ENCODE measurements at places on chromosomes 3 and 15.
A peak's percentile ranks its signal among the peaks of the same experiment; 100 is the strongest.

GRCh38 chr15:77004189-77004588, 9.3 kb downstream of the PSTPIP1 start:
- peak; percentile 16 for DNase-seq

DNA sequence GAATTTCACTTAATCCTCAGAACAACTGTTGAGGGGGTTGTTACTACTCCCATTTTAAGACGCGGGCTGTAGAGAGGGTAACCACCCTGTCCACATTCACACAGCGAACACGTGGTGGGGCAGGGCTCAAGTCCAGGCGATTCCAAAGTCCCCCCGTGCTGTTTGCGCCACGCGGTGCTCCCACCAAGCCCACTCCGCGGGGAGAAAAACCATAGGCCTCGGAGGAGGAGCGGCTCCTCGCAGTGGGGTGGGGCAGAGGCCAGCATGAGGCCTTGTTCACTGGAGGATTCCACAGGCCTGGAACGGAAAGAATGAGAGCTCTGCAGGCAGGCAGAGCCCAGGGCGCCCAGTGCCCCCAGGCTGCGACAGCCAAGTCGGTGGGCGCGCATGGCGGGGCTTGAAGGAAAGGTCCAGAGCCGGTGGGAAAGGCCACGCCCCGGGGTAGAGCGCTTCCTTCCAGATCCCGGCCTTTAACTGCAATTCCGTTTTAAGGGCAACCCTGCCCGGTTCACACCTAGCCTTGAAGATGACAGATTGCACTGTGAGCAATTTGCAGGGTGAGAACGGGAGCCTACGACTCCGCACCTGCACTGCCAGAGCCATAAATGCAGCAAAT, 161.8 kb upstream of the TBL1XR1 start:
- no peak for DNase-seq

DNA sequence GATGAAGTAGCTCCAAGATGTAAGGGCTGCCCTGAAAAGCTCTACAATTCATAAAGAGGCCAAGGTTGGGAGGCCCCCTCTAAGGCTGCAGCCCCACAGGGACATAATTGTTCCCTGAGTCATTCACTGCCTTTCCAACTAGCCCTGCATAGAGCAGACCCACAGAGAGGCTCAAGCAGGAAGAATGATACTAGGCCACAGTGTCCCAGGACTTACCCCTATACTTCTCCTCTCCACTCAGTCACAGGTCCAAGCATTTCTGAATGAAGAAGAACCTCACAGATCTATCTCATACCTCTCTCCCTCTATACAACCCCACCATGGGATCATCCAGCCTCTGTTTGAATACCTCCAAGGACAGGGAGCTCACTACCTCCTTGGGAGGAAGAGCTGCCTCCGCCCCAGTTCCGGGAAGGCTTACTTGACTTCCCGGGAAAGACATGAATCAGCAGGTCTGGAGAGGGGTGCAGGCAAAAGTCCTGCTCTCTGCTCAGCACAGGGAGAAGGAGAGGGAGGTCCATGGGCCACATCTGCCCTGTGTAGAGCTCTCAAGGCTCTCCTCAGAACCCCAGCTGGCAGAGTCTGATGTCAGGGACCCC, 6.9 kb upstream of the SKIC8 start:
- peak; percentile 71 for DNase-seq

DNA sequence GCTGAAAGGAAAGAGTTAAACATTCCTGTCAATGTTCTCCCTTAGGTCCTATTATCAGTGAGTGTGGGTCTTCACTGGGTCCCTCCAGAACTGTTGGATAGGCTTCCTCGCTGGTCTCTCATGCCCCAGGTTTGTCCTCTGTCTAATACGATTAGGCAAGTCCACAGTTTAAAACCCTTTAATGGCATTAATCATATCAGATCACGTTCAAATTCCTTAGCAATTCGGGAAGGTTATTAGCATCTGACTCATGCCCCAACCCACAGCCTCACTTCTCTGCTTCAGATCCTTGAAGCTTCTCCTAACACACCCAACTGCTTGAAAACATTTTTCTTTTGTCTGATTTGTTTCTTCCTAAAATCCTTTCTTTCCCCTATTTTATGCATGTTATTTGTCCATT, 224.3 kb upstream of the ATP10A start:
- DNase-seq: peak; percentile 75

DNA sequence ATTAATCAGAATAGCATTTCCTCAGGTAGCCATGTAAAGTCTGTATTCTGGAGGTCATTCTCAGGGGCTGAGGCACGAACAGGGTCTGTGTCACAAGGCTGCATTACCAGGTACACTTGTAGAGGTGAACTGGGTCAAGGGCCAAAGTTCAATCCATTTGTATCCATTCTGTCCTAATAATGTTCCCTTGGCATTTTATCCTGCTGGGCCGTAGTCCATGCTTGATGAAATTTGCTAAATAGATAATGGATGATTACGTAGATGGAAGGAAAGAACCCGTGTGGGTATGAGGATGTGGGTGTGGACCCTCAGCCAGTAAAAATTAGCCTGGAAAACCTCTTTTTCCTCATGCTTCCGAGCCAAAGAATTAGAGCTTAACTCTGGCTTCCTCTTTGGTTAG, 785.9 kb downstream of the GRM7 start:
- no peak for DNase-seq

DNA sequence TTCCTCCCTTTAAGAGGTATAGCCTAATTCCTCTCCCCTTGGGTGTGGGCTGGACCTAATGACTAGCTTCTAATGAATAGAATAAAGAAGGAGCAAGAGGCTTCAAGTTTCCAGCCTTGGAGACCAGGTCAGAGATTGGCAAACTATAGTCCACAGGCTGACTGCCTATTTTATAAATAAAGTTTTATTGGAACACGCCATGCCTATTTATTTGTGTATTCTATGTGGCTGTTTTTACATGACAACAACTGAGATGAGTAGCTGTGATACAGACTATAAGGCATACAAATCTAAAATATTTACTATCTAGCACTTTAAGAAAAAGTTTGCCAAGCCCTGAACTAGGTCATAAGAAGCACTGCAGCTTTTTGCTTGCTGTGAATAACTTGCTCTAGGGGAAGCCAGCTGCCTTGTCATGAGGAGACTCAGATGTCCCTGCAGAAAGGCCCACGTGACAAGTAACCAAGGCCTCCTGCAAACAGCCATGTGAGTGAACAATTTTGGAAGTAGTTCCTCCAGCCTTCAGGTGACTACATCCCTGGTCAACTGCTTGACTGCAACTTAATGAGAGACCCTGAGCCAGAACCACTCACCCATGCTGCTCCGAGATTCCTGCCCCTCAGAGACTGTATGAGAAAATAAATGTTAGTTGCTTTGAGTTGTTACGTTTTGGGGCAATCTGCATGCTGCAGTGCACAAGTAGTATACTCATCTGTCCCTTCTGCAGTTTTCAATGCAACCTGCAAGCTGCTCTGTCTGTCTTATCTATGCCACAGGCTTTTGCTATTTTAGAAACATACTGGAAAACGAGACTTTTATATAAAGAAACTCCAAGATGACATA, 21.1 kb upstream of the MAP3K13 start:
- DNase-seq: no peak

DNA sequence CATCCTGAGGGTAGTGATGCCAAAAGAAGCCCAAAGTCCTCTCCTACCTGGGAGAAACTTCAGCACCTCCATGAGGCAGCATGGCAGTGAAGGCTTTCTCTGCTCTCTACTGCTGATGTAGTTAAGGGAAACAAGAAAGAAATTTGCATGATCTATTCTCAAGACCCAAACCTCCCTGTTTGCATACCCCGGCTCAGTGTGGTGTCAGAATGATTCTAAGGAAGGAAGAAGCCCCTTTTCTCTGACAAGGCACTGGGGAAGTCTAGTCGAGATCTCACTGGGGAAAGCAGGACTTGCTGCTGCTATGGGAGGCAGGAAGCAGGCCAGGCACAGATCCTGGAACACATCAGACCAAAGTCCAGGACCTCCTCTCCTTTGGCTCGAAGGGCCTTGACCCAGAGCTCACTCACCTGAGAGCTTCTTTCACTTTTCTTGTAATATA, 89.4 kb upstream of the ICE2 start:
- DNase-seq: no peak

DNA sequence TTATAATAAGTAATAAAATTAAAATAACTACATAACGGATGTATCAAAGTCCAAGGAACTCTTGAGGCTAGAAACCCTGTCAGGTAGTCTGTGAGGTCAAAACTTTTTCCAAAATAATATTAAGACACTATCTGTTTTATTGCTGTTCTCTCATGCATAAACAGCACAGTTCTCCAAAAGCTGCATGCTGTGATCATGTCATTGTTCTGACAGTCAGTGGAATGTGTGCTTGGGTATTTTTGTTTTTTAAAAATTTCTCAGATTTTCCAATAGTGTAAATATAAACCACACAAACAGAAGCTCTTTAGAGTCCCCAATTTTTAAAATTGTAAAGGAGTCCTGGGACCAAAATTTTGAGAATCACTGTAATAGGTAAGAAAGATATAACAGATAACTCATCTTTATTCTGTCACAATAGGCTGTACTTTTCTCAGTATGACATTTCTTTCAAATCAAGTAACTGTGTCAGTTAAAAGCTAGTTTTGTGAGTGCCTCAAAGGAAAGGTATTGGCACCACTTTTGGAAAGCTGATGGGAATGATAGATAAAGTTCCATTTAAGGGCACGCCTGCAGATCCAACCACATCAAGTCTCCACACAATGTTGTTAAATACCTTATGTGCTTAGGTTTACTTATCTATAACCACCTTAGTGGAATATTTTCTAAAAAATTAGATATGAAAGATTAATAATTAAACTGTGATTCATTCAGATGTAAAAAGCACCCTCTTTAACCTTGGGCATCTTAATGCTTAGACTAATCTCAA, 49.3 kb downstream of the CEP152 start:
- no peak for DNase-seq

Measured in AG10803 (cell line).